ENCODE measurements at places on chromosomes 7 and 10.

DNA sequence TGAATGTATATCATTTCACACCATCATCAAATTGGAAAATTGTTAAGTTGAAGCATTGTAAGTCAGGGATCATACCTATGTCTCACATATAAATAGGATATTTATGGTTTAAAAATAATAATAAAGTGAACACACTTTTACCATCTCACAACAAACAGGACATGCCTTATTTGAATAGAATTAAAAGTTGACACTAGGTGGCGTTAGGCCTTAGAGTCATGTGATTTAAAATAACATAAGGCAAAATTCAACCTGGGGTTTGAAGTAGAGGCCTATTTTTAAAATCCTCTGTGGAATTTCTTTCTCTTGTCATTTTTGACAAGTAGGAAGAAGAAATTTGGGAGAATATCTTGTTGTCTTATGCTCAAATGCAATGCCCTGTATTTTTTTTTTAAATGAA, 184.7 kb upstream of the PCDH15 start:
- DNase-seq = peak; percentile 2

GRCh38 chr7:138587485-138587884, 113.7 kb downstream of the SVOPL start:
- no peak for DNase-seq

DNA sequence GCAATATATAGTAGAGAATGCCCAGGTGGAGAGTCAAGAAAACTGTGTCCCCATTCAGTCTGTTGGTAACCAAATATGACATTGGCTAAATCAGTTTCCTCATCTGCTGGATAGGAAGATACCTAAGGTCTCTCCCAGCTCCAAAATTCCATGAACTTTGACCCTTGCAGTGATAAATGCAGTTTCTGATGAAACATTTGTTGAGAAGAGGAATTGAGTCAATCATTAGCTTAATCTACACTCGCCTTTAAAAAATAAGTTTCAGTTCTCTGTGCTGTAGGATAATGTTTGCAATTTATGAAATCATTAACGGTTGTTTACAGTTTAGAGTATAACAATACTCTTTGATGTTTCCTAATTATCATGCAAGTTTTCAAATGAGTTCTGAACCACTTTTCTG, 38.0 kb upstream of the SLC25A13 start:
- no peak for DNase-seq

DNA sequence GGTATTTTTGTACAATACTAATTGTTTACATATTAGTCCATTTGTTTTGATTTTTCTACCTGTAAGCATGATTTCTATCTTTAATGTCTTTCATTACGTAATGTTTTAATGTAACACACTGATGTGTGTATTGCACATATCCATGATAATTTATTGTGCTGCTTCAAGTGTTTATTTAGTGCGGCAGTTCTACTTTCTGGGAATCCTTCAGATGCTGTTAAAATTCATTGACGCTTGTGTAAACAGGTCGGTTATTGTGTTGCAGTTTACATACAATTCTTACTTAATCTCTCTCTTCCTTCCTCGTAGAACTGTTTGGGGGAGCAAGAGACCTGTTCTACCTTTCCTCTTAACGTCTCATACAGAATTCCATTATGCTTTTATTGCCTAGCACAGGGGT, 6.9 kb downstream of the TMEM60 start:
- DNase-seq = no peak

DNA sequence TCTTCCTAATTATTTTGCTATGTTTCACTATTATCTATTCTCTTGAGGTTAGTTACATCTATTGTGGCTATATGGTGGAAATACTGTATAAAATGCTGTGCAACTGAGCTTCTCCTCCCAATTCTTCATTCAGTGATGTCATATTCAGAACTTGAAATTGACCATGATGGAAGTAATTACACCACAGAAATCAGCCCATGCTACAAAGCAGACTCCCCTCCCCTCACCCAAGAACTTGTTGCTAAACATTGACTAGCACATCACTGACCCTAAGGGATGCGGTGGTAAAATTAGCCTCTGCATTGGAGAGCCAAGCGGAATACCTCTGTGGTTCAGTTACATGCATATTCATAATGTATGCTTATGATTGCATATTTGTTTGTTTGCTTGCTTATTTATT, 8.8 kb downstream of the CALD1 start:
- no peak for DNase-seq

DNA sequence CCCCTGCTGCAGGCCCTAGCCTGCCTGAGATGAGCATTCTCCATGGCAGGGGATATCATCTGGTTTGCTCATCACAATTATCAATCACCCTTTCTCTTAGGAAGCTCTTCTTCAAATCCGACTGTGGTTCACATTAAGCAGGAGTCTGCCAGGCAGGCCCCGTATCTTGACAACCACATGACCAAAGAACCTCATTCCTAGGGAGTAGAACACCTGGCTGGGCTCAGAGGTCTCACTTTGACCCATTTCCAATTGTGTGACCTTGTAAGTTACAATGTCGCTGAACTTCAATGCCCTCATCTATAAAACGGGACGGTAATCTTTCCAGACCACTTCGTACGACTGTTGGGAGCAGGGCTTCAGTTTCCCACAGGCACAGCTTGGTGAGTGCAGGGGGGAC, 156.4 kb upstream of the PCBD1 start:
- DNase-seq = no peak

DNA sequence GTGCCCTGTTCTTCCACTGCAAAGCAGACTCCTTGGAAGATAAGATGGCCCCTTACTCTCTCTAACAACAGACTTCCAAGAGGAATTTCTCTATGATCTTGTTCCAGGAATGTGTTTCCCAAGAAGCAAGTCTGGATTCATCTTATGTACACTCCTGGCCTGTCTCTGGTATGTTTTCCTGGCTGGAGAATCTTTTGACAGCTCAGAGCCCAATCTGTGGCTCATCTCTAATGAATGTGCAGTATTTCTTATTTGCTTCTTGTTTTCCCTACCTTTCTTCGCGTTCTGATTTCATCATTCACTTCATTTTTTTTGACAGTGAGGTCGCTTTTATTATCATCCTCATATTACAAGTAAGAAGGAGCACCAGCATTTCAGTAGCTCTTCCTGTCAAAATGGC, 53.0 kb upstream of the PITRM1 start:
- peak; percentile 84 for DNase-seq

DNA sequence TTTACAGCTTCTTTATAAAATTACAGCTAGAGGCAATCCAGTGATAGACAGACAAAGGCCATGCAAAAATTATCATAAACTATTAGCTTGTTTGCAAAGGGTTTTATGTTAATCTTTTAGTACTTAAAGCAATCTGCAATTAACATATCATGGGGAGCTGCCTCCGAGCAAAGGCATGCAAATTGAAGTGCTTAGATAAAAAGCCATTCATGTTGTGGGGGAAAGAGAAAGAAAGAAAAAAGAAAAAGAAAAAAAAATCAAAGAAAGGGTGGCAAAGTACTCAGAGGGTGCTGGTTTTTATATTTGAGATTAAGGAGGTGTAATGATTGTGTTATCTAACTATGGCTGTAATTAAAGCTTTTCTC, 799.5 kb downstream of the LRMDA start:
- no peak for DNase-seq

- DNase-seq = no peak
Observed at GRCh38 chr10:106942035-106942662, 222.4 kb downstream of the SORCS1 start.

GRCh38 chr10:112027731-112028280, 155.8 kb downstream of the GPAM start:
- DNase-seq = no peak

- no peak for DNase-seq
Observed at GRCh38 chr7:104656467-104656866, 328.1 kb downstream of the LHFPL3 start.

GRCh38 chr7:46035166-46035565, 114.1 kb upstream of the IGFBP3 start:
- no peak for DNase-seq

DNA sequence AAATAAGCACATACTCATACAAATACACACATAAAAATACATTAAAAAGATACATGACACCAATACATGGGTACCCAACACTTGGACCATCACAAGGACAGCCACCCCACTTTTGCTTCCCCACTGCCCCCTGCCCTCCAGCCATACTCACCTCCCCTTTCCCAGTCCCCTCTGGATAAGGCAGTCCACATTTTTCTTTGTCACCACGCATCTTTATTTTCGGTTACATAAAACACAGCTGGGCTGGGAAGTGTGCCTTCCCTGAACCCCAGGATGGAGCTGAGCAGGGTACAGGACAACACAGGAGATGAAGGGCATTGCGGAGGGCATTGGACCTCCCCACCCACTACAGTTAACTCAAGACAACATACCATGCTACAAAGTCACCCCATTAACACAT, 1.1 kb upstream of the HOXA3 start:
- no peak for DNase-seq

DNA sequence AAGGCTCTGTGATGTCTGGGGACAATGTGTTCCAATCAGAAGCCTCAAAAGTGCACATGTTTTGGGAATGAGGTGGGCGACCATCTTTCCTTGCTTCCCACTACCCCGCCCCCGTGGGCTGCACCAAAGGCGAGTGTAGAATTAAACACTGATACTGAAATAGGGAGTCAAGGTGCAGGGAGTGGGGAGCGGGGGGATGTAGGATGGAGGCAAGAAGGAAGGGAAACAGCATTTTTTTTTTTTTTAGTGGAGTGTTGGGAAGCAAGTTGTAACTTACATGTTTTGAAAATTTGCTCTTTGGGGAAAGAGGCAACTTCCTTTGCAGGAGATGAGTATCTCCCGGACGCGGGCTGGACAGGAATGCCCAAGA, 484 bp upstream of the DLX5 start:
- no peak for DNase-seq

- DNase-seq = no peak
Observed at GRCh38 chr7:112357136-112357535, 93.1 kb upstream of the IFRD1 start.

DNA sequence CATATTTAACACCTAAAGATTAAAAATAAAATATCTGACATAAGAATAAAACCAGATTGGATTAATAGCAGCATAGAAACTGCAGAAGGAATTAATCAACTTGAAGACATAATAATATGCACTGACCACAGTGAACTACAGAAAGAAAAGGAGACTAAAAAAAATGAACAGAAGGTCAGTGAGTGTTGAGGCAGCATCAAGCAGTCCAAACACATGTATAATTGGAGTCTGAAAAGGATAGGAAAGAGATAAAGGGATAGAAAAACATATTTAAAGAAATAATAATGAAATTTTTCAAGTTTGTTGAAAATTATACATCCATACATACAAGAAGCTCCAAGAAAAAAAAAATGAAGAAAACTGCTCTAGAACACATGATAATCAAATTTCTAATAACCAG, 756.2 kb downstream of the GATA3 start:
- DNase-seq = no peak

DNA sequence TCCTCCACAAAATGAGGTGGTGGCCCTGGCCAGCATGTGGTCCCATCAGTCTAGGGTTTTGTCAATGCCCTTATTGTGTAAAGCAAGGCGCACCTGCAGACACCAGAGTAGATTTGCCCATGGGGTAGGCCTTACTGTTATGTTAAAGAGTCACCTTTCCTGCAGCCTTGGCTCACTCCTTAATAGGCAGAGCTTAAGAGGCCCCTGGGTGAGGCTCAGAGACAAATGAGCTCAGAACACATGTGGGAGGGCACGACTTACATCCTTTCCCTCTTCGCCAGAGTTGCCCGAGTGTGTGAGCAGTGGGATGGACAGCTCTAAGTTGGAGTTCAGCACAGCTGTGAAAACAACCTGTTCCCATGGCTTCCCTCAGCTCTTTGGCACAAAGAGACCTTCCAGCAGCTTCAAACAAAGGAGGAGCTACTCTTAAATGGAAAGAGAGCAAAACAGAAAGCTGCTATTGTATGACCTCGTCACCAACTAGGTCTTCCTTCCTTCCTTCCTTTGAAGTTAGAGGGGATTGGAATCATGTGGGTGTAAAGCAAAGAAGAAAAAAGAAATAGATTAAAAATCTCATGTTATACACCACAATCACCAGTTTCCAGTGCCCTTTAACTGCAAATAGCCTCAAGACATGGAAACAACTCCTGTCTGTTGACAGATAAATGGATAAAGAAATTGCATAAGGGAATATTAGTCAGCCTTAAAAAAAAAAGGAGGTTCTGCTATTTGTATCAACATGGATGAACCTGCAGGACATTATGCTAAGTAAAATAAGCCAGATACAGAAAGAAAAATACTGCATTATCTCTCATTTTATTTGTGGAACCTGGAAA, 11.9 kb upstream of the XPNPEP1 start:
- DNase-seq = peak; percentile 66

DNA sequence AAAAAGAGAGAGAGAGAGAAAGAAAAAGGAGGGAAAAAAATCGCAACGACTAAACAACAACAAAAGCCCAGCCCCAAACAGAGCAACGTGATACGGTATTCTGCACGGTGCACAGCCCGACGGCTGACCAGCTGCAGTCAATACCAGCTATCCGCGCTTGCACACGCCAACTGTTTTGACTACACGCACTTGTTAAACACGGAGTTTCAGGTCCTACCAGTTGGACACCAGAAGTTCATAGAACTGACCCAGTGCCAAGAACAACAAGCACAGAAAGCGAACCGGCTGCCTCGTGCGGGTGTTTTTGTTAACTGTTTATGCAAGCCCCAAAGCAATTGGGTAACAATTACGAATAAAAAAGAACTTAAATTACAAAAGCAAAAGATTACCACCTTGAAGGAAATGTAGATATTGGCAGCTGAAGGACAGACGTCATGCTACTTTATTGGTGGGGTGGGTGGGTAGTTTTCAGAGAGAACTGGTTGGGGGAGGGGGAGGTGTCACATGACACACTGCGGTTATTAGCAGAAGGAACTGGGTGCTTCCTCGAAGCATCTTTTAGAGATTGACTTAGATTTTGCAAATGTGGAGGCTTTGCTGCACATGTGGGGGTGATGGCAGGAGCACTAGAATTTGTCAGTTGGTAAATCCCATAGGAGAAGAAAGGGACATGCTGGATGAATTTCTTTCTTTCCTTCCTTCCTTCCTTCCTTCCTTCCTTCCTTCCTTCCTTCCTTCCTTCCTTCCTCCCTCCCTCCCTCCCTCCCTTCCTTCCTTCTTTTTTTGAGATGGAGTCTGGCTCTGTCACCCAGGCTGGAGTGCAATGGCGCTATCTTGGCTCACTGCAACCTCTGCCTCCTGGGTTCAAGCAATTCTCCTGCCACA, 110.6 kb upstream of the EFCAB10 start:
- peak; percentile 92 for DNase-seq

All from iris pigment epithelial cell (primary cell).